Calu3 (cell line): ENCODE measurements at places on chromosomes 6 and 20. TPM values are rescaled to one million over a fixed set of nuclear protein-coding genes. Genes with fewer than 3 reads are reported as not detected.

Gene SOX18
- total RNA-seq: not detected in 2 replicates

Gene FOXQ1
- total RNA-seq: 46.1 and 51.0 TPM in 2 replicates

Gene PHF3
- total RNA-seq: 45.6 and 46.6 TPM in 2 replicates

Gene KHDC1L
- total RNA-seq: not detected in 2 replicates

Gene PACSIN1
- 0.26 and 0.69 TPM in 2 replicates for total RNA-seq

Gene NTSR1
- total RNA-seq: not detected in 2 replicates
